C1 segment of cervical spinal cord (tissue), 14 donors: ENCODE measurements at places on chromosomes 7 and 10.

- no peak for DNase-seq
These were observed 54.1 kb downstream of the NOD1 start for GRCh38 chr7:30424506-30424905.

GRCh38 chr7:56199639-56200038 is 83.4 kb upstream of the NUPR2 start:
- DNase-seq: no peak

- peak; percentile 77 for DNase-seq
These were observed 488.8 kb upstream of the ZMIZ1 start for GRCh38 chr10:78579995-78580394.

DNA sequence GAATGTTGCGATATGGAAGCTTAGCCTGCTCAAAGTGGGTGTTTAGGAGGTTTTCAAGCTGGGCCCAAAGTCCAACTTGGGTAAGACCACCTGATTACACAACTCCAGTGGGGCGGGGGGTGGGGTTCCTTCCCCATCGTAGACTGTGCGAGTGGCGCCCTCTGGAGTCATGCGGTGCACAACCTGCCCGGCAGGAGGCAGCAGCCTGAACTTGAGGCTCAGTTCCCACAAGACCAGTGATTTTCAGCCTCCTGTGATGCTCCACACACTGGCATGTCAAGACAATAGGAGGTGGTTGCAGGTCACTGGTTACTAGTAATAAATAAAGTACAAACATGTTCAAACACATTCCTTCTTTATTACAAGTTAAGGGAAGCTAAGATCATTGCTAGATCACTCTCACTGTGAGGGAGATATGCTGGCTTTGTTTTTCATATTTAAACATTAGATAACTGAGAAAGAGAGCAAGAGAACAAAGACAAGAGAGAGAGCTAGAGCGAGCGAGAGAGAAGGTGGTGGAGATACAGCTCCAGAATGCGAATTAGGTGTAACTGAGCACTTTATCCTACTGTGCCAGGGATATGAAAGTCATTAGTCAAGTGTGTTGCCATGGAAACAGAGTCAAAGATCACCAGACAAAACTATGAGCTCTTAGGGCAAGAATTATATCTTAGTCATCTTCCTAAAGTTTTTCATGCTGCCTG is 97.4 kb upstream of the BMPER start:
- no peak for DNase-seq

GRCh38 chr10:11328264-11329061 is 283.0 kb downstream of the USP6NL start:
- no peak for DNase-seq

GRCh38 chr7:23966941-23967340 is 256.9 kb downstream of the STK31 start:
- DNase-seq: no peak

DNA sequence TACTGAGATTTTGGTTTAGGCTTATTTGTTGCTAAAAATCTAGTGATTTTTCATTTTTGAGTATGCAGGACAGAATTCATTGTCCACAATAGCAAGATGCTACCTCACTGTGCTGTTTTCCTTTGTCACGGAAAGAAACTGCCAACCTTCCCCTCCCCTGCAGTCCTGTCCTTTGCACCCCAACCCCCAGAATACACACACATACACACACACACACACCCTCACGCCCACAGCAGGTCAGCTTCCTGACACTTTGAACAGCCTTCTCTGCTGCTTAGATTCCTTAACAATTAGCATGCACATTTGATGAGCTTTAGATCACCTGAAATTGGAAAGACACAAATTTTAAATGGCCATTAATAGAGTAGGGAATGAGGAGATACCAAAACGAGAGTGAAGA is 32.1 kb downstream of the ARMC3 start:
- no peak for DNase-seq

- DNase-seq: no peak
These were observed 3.5 kb downstream of the STK31 start for GRCh38 chr7:23713285-23714149.
